Activated naive CD4-positive, alpha-beta T cell (primary cell): ENCODE measurements at places on chromosomes 2 and 18.

DNA sequence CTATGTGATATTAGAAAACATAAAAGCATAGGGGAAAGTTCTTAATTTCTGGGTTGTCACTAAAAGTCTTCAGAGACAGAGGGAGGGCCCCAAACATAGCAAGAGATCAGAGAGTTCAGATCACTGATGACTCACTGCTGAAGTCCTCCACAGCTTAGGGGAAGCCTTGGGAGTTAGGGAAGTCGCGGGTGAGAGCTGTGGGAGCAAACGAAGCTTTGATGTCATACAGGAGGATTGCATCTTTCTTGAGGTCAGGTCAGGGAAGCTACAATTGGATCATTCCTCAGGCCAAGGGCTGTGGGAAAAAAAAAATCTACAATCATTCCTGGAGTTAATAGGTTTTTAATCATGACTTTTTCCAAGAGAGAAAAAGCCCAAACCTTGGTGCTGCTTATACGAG is 96.2 kb downstream of the COPS8 start:
- no peak for DNase-seq

DNA sequence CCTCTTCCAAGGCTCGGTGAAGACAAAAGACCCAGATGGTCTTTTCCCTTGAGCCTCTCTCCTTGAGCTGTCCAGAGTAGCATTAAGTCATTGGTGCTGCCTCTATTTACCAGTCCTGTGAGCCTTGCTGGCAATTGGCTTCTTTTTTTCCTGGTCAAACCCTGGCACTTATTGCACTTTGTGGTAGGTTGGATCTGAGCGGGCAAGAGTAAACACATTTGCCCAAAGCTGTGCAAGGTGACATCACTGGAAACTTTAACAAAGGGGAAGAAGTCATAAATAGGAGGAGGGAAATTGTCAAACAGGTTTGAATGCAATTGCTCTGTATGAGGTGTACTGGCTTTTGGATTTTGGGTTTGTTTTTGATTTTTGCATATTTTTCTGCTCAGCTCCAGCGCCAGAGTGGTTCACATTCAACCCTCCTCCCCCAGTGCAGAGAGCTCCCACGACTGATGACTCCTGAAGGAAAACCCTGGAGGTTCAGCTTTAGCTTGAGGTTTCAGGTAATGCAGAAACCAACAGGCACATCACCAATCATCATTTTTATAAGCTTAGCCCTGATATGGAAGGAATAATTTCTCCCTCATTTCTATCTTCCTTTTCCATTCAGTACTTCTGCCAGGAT is 8.3 kb downstream of the KCNE4 start:
- no peak for DNase-seq

DNA sequence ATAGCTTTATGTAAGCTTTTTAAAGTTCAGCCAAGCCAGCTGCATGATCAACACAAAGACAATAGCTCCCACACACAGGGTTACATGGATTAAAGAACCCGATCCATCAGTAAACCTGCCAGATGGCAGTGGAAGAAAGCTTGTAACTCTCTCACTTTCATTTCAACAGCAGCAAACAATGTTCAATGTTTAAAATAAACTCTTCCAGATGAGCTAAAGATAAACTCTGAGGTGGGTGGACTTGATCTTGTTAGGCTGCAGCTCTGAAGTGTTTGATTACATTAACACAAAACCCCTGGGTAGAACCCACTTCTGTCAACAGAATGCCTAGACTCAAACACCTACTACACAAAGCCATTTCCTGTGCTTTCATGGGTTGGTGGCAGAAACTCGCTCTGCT is 13.9 kb downstream of the RDH14 start:
- no peak for DNase-seq

- no peak for DNase-seq
Observed at GRCh38 chr2:56508662-56509061, 324.9 kb downstream of the CCDC85A start.

- DNase-seq: no peak
Observed at GRCh38 chr2:170488807-170489206, 226.3 kb upstream of the SP5 start.

- DNase-seq: no peak
Observed at GRCh38 chr2:150472511-150472899, 15.0 kb downstream of the RND3 start.

DNA sequence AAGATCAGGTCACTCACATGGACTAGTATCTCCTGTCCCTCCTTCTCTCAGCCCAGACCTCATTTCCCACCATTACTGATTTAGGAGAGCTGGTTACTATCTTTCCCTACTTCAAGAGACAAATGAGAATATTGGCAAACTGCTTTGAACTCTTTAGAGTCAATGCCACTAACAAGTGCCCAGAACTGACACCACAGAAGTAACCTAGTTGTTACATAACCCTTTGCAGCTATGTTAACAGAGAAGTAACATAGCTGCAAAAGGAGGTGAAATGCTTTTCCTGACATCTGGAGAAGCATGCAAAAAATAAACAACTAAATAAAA is 30.0 kb downstream of the TGFA start:
- no peak for DNase-seq

- DNase-seq: no peak
Observed at GRCh38 chr2:60541056-60541651, 12.3 kb downstream of the BCL11A start.

DNA sequence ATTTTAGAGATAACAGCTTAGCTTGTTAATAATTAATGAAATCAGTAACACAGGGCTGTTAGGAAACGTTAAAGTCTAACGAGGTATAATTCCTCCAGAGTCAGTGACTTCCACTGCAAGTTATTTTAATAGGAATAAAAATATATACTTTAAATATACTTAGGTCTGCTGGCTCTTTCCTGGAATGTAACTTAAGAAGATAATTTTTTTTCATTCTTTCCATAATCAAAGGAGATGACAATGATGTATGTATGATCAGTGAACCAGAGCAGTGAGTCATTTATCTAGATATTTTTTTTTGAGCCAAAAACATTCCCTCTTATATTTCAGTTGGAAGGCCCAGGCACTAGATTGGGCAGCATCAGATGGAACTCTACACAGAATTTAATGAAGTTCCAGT is 104.2 kb upstream of the LYPD1 start:
- no peak for DNase-seq

DNA sequence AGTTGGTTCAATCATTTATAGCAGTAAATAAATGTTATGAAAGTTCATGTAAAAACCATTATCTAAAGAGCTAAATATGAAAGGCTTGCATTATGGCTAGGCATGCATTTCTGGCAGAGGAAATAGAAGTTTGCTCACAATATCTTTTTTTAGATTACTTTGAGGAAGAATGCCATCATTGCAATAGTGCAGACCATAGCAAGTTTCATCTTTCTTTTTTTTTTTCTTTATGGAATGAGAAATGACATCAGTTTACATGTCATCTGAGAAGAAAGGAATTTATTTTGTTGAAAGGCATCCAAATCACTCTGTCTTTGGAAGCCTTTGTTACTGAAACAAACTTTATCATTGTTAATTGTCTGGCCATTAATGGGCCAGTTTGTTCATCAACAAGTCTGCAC is 74.5 kb upstream of the NCKAP5 start:
- no peak for DNase-seq
